Hindlimb muscle (tissue), 1 donor: ENCODE measurements at places on chromosomes 11 and 22.

DNA sequence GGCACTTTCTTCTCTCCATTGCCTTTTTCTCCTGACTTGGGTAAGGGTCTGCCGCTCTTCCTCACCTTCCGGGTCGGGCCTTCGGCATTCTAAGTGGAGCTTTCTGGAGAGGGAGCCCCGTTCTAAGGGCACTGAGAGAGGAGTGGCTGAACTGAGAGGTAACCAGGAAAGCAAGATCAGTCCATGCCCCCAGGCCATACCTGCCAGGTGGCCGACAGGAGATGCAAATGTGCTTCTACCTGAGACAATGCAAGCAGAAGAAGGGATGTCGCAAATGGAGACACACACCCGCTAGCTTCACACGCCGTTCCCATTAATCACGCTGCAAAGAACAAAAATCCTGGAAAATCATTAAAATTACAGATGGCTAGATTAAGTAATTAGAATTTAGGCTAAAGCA is 156.4 kb upstream of the TBCEL start:
- no peak for DNase-seq

- no peak for DNase-seq
Observed at GRCh38 chr22:50551160-50551752, 5.6 kb downstream of the KLHDC7B start.

DNA sequence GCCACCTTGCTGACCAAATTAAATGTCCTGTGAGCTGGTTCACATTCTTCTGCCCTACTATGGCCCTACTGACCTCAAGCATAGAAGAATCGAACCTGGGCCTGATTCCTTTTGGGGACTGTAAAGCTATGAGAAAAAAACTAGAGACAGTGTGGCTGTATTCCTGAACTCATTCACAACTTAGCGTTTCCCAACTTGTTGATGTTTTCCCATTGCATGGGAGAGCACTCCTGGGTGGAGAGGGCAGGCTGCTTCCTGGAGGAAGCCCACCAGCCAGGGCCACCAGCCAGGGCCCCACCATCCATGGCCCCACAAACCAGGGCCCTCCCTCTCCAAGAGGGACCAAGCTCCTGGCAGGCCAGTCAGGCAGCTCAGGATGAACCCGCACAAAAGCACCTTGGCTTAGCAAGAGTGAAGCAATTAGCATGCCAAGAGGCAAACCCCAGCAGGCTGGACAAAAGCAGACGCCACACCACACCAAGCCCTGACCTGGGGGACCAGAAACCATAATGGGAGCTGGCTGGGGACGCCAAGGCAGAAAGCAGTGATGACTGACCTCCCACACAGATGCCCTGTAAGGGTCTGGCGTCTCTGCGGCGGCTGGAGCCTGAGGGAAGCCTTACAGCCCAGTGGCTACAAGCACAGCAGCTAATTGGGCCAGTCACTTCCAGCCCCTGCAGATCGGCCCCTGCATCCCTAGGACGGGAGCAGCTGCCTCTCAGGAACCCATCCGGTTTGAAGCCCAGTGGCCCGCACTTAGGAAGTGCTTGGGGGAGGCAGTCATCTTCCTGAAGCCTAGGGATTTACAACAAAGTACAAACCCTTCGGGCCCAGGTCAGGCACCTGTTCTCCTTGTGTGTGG is 2.1 kb downstream of the CERK start:
- no peak for DNase-seq

- DNase-seq, result no peak
Observed at GRCh38 chr11:19805827-19806226, 93.2 kb downstream of the NAV2 start.

GRCh38 chr11:128692753-128693415 is 988 bp upstream of the FLI1 start:
- DNase-seq, result no peak

DNA sequence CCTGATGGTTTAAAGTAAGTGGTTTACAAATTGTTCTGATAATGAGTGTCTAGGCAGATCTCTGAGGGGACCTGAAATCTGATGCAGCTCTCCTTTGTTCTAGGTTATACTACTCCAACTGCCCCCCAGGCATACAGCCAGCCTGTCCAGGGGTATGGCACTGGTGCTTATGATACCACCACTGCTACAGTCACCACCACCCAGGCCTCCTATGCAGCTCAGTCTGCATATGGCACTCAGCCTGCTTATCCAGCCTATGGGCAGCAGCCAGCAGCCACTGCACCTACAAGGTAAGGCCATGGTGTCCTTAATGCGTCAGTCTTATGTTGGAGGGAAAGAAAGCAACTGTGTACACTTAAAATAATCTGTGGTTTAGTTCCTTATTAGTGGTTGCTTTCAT is 9.9 kb downstream of the EWSR1 start:
- DNase-seq, result no peak

- DNase-seq, result no peak
Observed at GRCh38 chr11:67347964-67348749, 5.2 kb downstream of the POLD4 start.

DNA sequence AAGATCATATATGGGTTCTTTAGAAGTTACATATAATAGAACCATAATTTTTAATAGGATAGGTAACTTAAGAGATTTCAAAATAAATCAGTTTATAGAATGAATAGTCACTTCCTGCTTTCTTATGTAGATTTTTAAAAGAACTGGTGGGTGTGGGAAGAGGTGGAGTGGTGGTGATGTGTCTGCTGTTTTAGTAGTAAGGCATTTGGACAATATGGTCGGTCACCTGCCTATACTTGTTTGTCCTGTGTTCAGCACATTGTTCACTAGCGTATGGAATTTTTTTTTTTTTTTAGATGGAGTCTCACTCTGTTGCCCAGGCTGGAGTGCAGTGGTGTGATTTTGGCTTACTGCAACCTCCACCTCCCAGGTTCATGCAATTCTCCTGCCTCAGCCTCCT is 39.3 kb downstream of the CCDC81 start:
- DNase-seq, result no peak

- DNase-seq, result no peak
Observed at GRCh38 chr22:20033045-20033706, 12.3 kb downstream of the TANGO2 start.

- no peak for DNase-seq
Observed at GRCh38 chr11:110527146-110527545, 97.4 kb downstream of the FDX1 start.

DNA sequence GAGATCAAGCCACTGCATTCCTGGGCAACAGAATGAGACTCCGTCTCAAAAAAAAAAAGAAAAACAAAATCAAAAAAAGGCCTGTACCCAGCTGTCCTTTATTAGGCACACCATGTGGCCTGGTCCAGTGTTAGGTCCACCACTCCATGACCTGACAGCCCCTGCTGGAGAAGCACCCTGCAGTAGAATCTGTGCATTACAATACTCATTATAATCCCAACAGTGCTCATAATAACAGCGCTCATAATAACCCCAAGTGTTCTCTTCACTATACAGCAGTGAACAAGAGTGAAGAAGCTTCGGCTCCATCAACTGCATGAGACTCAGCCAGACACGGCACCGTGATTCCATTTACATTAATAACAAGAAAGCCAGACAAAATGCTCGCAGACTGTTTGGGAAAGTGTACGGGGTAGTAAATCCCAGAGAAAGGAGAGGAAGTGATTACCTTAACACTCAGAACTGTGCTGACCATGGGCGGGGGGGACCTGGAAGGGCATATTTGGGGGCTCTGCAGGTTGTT is 8.9 kb upstream of the EHD1 start:
- DNase-seq, result no peak

DNA sequence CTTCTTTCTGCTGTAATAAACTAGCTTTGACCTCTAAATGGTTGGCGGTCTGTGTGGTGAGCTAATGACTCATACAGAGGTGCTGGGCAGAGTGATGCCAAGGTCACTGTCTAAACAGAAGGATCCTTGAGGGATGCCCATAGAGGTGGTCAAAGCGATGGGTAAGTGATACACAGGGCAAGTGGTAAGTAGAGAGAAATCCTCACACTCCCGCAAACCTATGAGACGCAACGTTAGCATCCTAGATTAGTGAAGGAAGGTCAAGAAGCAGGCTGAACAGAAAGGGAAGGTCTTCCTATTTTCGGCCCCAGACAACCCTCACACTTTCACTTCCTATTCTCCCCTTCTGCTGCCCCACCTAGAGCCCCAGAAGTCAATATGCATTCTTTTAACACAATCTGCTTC is 65.6 kb upstream of the SESN3 start:
- no peak for DNase-seq

- no peak for DNase-seq
Observed at GRCh38 chr11:103413266-103413888, 304.2 kb downstream of the DYNC2H1 start.

- no peak for DNase-seq
Observed at GRCh38 chr11:108729227-108729871, 64.5 kb downstream of the DDX10 start.

GRCh38 chr11:113493206-113493605 is 18.0 kb upstream of the DRD2 start:
- no peak for DNase-seq

DNA sequence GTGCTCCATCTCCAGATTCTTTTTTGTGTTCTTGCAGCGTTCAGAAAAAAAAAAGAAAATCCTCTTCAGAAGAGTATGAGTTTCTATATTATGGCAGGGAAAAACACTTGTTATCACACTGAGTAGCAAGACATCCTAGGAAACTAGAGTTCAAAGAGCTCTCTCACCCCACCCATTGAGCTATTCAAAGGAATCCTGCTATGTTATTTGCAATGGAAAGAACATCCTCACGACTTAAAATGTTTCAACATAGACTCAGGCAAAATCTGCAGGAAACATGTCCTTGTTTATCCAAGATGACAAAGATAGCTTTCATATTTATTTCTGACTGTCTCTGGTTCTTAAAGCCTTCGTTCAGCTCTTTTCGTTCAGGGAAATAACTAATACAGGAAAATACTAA is 331.6 kb upstream of the ANO5 start:
- DNase-seq, result no peak

GRCh38 chr11:11387622-11388305 is 34.7 kb upstream of the CSNK2A3 start:
- no peak for DNase-seq

DNA sequence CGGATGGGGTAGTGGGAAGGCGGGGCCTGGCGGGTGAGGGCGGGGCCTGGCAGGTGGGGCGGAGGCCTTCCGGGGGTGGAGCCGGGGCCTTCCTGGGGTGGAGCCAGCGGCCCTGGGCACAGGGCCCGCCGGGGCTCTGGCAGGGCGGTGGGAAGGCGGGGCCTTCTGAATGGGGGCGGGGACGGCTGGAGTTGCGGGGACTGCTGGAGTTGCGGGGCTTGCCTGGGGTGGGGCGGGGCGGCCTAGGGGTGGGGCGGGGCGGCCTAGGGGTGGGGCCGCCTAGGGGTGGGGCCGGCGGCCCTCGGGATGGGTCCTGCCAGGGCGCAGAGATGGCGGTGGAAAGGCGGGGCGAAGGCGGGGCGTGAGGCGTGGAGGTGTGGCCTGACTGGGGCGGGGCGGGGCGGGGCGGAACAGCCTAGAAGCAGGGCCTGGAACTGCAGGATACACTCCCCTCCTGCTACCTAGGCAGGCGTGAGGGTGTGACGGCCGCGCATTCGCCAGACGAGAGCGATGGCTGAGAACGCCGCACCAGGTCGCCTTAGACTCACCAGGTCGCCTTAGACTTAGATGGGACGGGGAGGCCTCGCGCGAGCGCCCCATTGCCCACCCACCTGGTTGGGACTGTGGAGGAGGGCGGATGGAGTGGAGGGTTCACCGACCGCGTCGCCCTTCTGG is 19.3 kb downstream of the RRP7A start:
- DNase-seq, result no peak

- DNase-seq, result no peak
Observed at GRCh38 chr11:132361011-132361550, 990.7 kb downstream of the NTM start.

GRCh38 chr11:76613901-76614300 is 56.6 kb downstream of the LRRC32 start:
- DNase-seq, result no peak

GRCh38 chr11:113904379-113905101 is at the start of gene HTR3B:
HTR3B (plus strand) TSS chr11:113904796; CDS start chr11:113904934, 138 bp downstream.
- DNase-seq, result no peak

DNA sequence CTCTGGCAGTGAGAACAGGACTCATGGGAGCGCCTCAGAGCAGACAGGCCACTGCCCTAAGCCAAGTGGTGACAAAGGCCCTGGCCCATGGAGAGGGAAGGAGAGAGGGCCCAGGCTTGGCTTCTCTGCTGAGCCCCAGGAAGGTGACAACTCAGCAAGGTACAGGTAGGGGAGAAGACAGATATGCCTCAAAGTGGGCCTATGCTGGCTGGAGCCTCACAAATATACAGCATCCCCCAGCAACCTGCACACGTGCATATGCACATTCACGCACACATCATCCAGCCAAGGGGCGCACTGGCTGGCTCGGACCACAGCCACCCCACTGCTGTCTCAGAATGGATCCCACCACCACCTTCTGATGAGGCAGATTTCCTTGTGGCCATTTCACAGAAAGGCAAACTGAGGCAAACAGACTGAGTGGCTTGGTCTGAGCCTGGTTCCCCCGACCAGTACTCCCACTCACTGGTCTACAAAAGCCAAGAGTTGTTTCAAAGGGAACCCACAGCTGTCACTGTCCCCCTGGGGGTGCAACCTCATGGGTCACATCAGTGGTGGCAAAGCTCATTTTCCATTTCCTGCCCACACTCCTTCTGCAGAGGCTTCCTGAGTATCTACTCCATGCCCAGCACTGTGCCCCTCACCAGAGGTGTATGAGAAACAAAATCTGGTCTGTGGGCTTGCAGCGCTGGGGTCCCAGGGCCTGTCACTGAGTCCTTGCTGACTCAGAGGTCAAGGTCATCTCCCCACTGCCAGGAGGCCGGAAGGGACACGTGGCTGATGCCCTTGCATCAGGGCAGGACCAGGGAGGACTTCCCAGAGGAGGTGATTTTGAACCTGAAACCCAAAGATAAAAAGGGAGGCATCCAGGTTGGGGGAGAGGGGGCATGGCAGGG is 67.3 kb upstream of the PRR5 start:
- DNase-seq, result no peak
